ENCODE measurements at places on chromosomes 4 and X.

DNA sequence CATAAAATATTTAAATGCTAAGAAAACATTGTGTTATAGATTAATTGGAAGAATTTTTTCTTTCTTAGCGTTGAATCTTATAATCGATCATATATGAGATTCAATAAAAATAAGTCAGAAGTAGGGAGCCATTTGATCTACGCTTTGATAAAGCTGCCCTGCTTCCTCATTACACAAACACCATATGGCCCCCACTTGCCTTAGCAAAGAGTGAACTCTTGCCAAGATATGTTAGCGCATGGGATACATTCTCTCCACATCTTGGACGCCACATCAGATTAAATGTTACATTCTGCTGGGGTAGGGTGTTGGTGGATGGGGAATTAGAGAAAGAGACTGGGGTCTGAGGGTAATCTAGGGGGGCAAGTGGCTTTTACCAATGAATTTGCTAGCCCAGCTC lies 207.7 kb upstream of the MID1 start:
- no peak for DNase-seq

DNA sequence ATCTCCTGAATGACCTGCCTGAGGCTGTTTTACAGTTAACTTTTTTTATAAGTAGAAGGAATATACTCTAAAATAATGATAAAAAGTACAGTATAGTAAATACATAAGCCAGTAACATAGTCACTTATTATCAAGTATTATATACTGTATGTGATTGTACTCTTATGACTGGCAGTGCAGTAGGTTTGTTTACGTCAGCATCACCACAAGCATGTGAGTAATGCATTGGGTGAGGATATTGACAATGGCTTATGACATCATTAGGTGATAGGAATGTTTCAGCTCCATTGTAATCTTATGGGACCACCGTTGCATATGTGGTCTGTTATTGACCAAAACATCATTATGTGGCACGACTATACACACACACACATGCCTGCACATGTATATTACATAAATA lies 20.5 kb downstream of the NUDT9 start:
- no peak for DNase-seq

DNA sequence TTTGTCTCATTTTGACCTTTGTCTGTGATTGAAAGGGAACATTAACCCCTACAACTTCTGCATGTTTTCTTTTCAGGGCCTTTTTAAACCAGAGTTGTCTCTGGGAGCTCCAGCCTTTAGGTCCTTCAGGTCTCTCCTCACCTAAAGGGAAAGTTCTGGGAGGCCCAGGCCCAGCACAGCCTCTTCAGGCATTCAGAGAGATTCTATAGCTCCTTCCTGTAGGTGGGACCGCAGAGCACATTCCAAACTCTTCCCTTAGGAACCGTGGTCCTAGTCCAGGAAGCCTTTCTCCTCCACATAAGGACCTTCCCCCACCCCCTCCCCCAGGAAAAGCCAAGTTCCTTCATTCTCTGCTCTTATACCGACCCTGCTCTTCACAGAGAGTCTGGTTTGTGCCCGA lies 14.9 kb downstream of the NKX6-1 start:
- no peak for DNase-seq

- no peak for DNase-seq
Measured at GRCh38 chr4:56681853-56682525, 893 bp upstream of the HOPX start.

GRCh38 chr4:139857021-139857420 lies 191.4 kb downstream of the MGST2 start:
- DNase-seq: peak; percentile 63

DNA sequence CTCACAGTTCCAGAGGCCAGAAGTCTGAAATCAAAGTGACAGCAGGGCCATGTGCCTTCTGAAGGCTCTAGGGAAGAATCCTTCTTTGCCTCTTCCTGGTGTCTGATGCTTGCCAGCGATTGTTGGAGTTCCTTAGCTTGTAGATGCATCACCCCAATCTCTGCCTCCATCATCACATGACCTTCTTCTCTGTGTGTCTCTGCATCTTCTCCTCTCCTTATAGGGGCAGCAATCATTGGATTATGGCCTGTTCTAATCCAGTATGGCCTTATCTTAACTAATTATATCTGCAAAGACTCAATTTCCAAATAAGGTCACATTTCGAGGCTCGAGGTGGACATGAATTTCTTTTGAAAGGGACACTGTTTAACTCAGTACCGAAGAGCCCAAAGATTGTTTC lies 71.7 kb upstream of the RAI2 start:
- DNase-seq: no peak

- DNase-seq: peak; percentile 71
Measured at GRCh38 chrX:132292793-132293192, 73.5 kb upstream of the RAP2C start.

DNA sequence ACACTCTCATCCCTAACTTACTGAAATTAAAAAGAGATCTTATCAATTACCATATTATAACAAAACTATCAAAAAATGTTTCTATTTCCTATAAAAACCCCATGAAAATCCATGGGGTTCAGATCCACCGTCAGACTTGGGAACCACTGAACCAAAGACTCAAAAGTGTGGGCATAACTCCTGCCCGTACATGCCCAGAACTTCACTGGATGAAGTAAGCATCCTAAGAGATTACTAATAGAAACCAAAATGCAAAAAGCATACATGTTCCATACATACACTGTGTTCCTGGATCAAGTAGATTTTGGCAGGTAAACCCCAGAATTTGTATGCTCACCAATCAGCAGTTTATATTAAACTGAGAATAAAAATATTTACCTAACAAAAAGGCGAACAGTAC lies 66.1 kb downstream of the PRSS12 start:
- DNase-seq: no peak

GRCh38 chr4:139028191-139028661 lies 12.6 kb downstream of the NOCT start:
- DNase-seq: no peak

DNA sequence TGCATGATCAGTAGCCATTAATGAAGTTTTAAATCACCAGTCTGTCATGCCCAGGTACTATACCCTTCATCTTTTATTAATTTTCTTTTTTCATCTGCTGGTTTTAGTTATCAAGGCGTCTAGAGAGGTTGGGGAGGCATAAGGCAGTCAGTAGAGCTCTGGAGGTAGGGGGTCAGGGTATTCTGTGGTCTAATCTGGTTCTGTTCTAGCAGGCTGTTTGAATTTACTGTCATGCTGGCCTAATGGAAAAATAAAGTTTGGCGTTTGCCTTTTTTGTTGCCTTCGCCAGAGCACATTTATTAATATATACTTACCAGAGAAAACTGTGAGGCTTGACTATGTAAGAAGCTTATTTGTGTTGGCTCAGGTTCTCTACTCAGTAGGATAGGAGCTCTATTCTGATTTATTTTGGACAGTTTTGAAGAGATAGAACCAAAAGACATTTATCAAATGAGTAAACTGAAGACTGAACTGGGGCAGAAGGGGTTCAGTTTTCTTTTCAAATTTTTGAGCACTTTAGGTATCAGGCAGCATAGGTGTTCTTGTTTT lies 46.9 kb downstream of the TMEM131L start:
- DNase-seq: no peak

- DNase-seq: no peak
Measured at GRCh38 chr4:11640584-11640983, 211.9 kb upstream of the HS3ST1 start.

DNA sequence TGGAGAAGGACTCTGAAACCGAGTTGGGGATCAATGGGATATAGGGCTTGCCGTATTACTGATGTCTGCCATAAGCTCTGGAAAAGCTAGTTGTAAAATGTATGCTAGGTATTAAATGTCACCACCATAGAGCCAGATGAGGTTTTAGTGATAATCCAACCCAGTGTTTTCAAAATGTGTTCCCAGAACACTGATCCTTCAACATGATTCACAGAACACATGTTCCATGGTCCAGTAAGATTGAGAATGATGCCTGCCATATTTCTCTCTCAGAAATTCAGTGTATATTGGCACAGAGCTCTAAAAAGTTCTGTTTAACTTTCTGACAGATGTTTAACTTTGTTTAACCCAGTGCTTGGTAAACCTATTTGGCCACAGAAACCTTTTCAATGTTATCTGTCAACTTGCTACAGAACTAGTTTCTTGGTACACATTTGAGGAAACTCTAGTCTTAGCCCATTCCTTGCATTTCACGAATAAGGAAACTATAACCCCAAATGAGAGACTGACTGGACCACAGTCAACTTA lies 160.2 kb downstream of the PALLD start:
- DNase-seq: no peak

DNA sequence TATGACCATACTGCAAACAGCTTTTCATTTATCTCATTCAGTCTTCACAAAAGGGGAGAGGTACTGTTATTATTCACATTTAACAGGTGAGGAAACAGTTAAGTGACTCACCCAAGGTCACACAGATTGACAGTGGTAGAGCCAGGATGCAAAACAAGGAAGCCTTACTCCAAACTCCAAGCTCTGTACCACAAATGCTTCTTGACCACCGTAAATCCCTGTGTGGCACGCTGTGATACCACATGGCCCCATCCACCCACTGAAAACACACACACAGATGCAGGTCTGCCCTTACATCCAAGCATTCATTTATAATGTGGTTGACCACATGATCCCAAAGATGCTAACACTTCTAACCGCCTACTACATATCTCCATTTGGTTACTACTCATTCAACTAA lies 129.5 kb downstream of the TSPAN5 start:
- peak; percentile 72 for DNase-seq

DNA sequence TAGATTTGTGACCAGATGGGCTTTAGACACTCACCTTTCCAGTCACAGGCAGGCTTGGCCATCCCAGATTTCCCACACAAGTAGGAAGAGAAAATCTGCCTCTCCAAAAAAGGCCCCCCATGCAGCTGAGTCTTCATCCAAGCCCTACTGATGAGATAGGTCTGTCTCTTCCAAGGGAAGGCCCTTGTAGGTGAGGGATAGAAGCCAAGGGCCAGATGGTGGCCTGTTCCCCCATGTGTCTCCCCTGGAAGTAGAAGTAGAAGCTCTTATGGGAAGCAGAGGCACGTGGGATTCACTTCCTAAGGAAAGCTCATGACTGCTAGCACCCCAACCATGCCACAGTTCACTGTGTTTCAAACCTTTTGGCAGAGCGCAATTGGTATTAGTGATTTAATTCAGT lies 81.5 kb downstream of the REPS2 start:
- no peak for DNase-seq

- peak; percentile 31 for DNase-seq
Measured at GRCh38 chr4:96170198-96170597, 330.3 kb downstream of the PDHA2 start.

DNA sequence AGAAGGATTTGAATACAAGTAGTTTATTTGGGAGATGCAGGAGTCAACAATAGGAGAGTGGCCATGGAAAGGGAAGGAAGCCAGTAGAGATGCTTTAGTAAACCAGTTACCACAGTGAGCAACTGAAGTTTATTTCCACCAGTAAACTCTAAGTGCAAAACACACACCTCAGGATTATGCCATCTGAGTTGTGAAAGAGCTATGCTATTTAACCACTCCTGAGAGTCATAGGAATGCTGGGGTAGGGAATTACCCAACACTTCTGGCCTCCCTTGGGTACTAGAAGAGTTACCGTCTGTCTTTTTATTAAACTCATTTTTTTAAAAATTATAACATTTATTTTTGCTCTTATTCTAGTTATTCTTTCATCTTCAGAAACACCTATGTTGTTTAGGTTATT lies 834.6 kb upstream of the AMOT start:
- peak; percentile 30 for DNase-seq

GRCh38 chr4:182743815-182744214 lies 173.4 kb downstream of the DCTD start:
- DNase-seq: no peak

DNA sequence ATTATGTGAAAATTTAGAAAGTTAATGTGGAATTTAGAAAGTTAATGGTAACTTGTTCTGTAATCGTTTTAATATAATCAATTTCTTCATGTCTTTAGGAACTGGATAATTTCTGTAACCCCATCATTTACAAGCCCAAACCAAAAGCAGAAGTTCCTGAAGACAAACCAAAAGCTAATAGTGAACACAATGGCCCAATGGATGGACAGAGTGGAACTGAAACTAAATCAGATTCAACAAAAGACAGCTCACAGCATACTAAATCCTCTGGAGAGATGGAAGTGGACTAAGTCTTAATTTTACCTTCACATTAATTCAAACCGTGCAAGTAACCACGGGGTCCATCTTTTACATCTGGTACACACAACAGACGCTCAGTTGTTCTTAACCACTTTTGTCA lies 48.1 kb upstream of the PLK4 start:
- DNase-seq: no peak

- no peak for DNase-seq
Measured at GRCh38 chr4:56389558-56389957, 2.3 kb upstream of the AASDH start.

DNA sequence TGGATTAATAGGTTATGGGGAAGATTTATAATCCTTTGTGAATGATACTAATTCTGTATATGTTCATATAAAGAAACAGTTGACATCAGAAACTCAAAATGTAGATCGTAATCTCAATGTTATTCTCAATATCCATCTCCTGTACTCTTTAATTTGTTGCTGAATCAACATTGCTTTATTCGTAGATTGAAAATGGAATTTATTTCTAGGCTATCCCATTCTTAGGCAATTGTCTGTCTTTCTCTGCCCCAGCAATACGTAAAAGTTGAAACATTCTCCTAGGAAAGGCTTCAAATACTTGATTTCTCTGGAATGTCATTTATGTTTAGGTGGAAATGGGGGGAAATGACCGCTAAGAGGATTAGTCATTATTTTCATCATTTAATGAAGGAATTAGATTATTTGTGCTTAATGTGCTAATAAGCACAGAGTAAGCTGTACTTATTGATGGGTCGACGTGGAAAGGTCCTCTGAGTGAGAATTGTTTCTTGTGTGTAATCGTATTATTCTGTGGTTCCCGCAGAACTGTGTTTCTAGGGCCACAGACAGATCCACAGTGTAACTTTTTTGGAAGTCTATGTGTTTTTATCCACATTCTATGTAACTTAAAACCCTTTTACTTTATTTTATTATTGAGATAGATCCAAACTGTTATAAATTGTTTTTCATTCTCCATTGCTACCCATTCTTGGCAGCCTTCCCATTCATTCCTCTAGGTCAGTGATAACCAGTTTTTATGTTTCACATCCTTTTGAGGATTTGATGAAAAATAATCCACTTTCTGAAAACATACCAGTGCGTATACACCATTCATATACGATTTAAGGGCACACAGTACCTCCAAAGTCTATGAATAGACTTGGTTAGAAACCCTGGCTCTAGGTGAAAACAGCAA lies 262.9 kb downstream of the ARHGAP10 start:
- no peak for DNase-seq

DNA sequence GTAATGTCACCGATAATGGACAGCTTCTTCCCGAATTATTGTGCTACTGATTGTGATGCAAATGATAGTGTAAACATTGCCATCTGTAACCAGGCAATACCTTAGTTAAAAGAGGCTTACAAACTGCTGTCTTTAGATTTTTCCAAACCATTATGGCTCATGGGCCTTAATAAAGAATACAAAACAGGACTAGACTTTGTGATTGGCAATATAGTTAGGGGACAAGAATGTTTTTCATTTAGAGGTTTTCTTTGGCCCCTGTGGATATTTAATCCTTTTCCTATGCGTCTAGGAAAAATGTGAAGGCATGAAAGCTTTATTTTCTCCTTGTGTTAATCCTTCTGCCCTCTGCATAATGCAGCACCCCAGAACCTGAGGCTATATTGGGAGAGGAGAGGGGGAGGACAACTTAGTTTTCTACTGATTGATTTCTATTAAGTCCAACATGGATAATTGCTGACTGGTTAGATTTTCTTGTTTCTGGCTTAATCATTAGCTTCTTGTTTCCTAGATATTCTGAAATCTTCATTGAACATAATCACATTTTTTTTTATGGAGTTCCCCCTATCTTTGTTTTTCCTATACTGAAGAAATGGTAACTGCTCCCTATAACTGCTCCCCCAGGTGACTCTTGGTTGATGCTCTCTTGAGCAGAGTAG lies 1.9 kb downstream of the PRPS1 start:
- no peak for DNase-seq

Data from fibroblast of villous mesenchyme (primary cell).